ENCODE measurements at places on chromosomes 1 and 21. TPM values are rescaled to one million over a fixed set of nuclear protein-coding genes. Genes with fewer than 3 reads are reported as not detected.

DNA sequence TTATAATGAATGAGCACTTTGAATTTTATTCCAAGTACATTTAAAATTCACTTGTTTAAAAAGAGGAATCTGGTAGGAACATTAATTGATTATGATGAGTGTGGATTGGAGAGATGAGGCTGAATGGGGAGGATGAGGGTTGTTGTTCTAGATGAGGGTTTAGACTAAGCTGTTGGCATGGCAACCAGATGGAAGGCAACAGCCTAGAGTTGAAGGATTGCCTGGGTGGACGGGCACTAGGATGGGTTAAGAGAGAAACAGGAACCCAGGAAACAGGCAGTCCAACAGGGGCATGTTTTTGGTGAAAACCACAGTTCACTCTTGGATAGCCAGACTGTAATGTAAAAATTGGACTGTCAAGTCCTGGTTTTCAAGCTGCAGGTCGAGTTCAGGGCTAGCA, 125.5 kb downstream of the CHRM3 start:
- no peak for DNase-seq

DNA sequence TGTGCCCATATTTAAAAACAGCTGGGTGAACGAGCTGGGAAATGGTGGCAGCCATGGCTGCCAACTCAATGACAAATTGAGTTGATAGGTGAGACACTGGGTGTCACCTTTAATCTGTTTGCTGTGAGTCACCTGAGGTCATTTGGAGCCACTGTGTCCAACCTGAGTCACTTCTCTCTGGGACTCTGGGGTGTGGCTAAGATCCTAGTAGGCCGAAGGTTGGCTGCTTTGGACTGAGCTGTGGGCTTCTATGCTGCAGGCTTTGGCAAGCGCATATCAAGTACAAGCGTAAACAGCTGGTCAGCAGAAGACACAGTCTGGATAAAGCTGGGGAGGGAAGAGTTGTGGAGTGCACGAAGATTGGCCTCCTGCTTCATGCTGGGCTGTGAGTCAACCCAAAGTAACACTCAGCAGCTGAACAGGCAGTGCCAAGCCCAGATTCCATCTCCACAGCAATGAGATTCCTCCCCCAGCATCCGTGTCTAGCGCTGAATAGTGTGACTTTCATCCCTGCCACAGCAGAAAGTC, 24.0 kb downstream of the TEX35 start:
- peak; percentile 72 for DNase-seq

DNA sequence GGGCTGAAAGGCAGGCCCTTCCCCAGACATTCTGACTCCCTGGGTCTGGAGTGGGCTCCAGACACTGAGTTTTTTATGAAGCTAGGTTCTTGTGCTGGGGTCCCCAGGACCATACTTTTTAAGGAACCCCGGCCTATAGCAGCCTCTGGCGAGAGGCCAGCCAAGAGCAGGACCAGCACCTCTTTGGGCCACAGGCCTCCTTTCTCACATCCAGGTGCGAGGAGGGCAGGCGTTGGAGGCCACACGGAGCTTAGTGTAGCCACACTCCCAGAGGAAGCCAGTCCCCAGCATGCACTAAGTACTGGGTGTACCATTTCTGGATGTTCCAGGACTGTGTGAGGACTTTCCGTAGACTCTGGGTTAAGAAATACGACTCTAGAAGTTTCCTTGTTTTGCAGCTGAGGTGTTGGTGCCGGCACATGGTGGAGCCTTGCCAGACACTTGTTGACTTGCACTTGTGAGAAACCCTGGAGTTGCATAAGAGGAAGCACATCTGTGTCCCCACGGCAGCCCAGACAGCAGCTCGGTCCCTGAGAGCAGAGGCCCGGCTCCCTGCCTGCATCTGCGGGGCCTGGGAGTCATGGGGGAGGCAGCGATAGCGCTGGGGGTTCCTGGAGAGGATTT, 122.2 kb upstream of the VAMP3 start:
- no peak for DNase-seq

- DNase-seq, result no peak
Measured at GRCh38 chr21:44845418-44846223, 27.8 kb upstream of the SUMO3 start.

GRCh38 chr1:181674617-181675016, 191.3 kb downstream of the CACNA1E start:
- no peak for DNase-seq

DNA sequence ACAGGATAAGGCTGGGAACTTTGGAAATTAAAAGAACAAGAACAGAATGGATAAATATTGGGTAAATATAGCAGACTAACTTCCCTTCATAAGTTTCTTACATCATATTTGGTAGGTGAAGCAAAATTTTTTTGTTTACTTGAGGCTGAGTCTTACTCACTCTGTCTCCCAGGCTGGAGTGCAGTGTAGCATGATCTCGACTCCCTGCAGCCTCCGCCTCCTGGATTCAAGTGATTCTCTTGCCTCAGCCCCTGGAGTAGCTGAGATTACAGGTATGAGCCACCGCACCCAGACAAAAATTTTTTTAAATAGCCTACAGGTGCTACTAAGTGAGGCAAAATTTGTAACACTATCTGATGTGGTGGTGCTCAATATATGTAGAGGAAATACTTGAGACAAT, 50.7 kb downstream of the TM2D1 start:
- DNase-seq, result no peak

DNA sequence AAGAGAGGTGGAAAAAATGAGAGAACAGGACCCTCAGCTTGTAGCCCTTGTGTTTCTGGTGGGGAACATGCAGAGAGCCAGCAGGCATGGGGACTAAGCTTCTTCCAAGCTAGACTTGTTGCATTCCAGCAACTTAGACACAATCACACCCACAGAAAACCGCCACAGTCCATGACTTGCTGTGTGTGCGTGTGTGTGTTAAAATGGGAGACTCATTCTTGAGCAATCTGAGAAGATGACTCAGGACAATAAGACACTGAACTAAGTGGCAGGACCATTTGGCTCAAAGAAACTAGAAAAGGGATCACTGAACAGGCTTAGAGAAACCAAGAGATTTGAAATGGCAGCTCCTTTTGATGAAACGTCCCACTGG, 78.0 kb downstream of the HLX start:
- peak; percentile 88 for DNase-seq

DNA sequence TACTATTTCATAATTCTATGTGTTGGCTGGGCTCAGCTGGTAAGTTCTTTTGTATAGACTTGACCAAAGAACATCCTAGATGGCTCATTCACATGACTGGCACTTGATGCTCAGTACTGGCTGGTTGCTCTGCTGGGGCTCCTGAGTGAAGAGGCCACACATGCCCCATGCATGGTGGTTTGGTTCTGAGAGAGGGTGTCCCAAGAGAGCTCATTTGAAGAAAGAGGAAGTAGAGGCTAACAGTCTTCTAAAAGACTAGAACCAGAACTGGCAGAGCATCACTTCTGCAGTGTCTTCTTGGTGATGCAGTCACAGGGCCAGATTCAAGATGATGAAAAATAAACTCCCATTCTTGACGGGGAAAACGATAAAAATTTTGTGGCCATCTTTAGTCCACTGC, 5.2 kb upstream of the BACH1 start:
- DNase-seq, result no peak

GRCh38 chr1:11473491-11474034, 5.4 kb upstream of the DISP3 start:
- DNase-seq, result peak; percentile 12

- DNase-seq, result no peak
Measured at GRCh38 chr1:23889074-23889473, 21.0 kb upstream of the FUCA1 start.

GRCh38 chr21:29406385-29406784, 107.7 kb downstream of the BACH1 start:
- no peak for DNase-seq

DNA sequence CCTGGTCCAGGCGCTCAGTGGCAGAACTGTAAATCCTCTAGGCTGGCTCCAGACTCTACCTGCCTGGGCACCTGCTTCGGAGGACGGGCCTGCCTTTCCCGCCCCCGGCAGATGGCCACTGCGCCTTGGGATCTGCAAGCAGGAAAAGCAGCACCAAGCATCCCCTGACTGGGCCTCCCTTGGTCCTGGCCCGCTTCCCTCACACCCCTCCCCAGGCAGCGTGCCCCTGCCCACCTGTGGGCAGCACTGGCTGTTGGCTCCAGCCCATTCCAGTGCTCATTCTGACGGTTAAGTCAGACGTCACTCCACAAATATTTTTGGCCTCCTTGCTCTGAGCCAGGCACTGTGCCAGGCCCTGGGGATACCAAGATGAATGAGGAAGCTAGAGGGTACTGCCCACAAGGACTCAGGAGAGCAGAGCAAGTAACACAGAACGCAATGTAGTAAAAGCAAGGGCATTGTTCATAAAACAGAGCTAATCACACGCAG, 22.0 kb upstream of the BLACAT1 start:
- DNase-seq, result peak; percentile 97

- no peak for DNase-seq
Measured at GRCh38 chr21:26047279-26047967, 123.1 kb downstream of the APP start.

DNA sequence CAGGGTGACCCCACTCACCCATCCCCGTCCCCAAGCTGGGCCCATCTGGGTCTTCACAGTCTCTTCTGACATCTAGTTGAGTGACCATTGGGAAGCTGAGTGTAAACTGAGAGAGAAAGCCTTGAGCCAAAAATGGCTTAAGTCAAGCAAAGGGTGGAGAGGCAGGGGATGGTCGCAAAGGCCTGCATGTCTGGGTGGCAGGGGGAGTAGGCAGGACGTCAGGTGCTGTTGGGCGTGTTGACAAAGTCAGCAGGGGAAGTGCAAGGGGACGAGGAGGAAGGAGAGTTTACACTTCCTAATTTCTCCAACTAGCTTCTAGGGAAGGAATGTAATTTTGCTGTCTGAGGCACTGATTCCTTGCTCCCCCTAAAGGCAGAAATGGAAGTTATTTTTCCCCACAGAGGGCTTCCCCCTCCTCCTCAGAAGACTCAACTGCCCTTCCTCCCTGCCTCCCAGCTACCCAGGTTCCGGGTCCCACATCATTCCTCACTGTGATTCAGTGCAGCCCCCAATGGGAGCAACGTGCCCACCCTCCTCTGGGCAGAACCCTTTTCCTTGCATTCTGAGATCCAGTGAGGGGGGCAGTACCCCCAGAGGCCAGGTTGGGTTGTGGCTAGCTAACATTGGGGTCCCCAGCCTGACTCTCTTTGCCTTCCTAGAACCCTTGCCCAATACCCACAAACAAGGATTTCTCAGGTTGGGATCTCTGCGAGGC, 1.2 kb upstream of the ADORA1 start:
- no peak for DNase-seq

GRCh38 chr1:12677565-12677964, 33.7 kb downstream of the AADACL4 start:
- no peak for DNase-seq

- no peak for DNase-seq
Measured at GRCh38 chr1:229209816-229210215, 61.1 kb upstream of the RAB4A start.

DNA sequence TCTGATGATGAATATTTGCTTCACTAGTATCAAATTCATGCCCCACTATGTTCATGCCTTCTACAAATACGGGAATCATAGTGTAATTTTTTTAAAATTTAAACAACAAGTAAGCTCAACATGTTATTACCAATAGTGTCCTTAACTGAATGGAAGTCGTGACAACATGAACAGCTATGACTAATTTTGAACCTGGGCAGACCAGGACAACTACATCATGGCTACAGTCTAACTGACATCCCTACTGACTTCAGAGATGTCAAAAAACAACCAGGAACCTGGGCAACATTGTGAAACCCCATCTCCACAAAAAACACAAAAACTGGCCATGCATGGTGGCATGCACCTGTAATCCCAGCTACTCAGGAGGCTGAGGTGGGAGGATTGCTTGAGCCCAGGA, 33.5 kb upstream of the RAP1A start:
- no peak for DNase-seq

DNA sequence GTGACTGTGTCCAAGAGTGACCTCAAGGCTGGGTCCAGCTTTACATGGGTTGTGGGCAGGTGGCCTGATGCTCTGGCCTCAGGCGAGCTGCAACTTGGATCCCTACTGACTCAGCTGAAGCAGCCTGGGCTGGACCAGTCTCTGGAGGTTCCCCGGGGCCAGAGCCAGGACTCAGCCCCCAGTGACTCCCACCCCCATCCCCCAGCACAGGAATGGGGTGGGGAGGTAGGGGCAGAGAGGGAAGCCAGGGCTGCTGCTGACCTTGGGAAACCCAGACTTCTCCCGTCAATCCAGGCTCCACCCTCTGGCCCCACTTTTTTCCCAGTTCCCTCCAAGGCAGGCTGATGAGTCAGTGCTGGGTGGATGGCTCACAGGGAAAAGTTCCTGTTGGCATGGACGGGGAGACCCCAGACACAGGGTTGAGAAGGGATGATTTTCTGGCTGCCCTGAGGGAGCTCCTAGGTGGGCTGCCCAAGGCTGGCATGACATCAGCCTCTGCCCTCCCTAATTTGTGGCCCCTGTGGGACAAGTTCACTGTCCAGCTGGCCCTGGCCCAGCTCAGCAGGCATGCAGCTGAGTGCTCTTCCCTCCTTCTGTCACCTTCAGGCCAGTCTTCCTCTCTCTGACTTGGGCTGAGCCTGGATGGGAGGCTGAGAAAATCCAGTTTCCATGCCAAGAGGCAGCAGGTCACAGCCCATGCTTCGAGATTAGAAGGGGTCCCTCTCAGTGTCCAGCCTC, 2.2 kb downstream of the ZC3H12A start:
- peak; percentile 92 for DNase-seq

DNA sequence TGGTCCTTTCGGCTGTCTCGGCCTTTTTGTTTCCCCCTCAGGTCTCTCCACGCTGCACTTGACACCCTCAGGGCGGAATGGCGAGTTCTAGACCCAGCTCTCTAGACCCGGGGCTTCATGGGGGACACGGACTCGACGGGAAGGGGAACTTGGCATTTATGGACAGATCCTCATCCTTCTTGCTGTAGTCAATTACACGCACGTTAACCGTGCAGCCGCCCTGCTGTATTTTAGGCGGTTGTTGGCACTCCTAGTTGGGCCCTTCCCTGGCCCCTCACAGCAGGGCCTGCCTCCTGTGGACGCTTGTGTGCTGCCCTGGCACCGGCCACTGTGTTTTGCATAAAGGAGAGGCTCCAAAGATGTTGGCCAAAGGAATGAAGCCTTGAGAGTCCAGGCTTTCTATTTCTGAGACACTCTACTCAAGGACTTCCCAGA, 558 bp upstream of the BTG3 start:
- DNase-seq, result no peak

- peak; percentile 21 for DNase-seq
Measured at GRCh38 chr1:227170361-227171166, 147.7 kb downstream of the CDC42BPA start.

The SLC35F3 gene
- 14.6 TPM for total RNA-seq

The KRTAP20-3 gene
- not detected for total RNA-seq

The AMY2A gene
- total RNA-seq, result not detected

The C8B gene
- not detected for total RNA-seq

The ADGRB2 gene
- 2.5 TPM for total RNA-seq

The SEC16B gene
- total RNA-seq, result not detected

The ZNF593OS gene
- total RNA-seq, result 0.50 TPM

The ADAMTS5 gene
- total RNA-seq, result not detected

The CCDC181 gene
- not detected for total RNA-seq

The ADORA1 gene
- 0.51 TPM for total RNA-seq

The KRTAP21-2 gene
- total RNA-seq, result not detected

The DMBX1 gene
- not detected for total RNA-seq

The B3GALT5 gene
- not detected for total RNA-seq

The DDR2 gene
- 17.0 TPM for total RNA-seq
